ENCODE measurements at places on chromosomes 2 and 18.

DNA sequence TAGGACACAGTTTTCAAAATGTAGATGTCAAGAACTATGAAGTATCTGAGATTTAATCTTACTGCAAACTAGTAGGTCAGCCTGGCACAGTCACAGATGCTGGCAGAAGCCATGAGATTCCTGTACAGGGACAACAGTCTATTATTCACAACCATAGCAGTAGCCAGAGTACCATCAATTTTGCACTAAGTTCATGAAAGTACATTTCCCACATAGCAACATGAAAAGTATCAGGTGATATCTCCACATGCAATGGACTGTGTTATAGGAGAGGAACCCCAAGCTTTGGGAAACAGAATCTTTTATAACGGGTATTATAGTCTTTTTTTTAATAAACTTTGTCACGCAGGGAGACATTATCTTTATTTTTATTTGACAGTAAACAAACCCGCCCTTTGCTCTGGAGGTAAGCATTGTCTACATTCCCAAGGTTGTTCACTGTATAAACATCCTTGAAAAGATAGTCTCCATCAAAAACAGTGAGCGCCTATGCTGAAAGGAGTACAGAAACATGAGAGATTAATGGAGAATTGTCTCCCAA lies 33.4 kb upstream of the DPP4 start:
- no peak for DNase-seq

GRCh38 chr18:39561126-39561525 lies 1995.5 kb upstream of the CELF4 start:
- DNase-seq, result no peak

GRCh38 chr2:160993654-160994061 lies 166.6 kb upstream of the TANK start:
- no peak for DNase-seq

DNA sequence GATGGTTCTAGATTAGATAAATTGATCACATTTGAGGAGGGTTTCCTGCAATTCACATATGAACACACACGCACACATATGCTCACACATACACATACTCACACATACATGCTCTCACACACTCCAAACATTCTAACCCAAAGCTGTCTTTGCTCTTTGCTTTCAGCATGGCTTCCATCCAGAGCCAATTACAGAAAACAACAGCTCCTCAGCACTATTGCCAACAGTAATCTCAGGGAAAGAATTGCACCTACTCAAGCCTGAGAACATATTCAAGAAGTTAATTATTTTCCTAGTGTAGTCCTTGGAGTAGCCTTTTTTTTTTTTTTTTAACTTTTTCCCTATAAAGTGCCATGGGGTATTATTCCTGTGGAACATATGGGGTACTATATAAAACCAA lies 246.9 kb upstream of the PARD3B start:
- DNase-seq, result no peak

DNA sequence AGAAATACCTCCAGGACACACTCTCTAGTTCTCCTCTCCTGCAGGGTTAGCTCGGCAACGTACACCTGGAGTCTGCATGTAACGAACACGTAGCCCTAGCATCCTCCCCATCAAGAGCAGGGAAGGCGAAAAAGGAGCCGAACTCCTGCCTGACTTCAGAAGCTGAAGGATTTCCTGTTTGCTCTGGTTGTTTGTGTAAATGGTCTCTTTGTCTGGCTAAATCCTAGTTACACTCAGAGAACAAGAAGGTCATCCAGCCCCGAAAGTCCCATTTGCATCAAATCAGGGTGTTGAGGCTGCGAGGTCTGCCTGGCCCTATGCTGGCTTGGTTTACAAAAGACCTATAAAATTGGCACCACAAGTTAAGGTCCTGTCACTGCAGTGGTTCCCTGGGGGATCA lies 66.4 kb upstream of the POMC start:
- DNase-seq, result no peak

GRCh38 chr2:132757676-132758075 lies 87.7 kb upstream of the LYPD1 start:
- no peak for DNase-seq

GRCh38 chr2:85134255-85134895 lies 1.2 kb downstream of the TCF7L1 start:
- peak; percentile 5 for DNase-seq

DNA sequence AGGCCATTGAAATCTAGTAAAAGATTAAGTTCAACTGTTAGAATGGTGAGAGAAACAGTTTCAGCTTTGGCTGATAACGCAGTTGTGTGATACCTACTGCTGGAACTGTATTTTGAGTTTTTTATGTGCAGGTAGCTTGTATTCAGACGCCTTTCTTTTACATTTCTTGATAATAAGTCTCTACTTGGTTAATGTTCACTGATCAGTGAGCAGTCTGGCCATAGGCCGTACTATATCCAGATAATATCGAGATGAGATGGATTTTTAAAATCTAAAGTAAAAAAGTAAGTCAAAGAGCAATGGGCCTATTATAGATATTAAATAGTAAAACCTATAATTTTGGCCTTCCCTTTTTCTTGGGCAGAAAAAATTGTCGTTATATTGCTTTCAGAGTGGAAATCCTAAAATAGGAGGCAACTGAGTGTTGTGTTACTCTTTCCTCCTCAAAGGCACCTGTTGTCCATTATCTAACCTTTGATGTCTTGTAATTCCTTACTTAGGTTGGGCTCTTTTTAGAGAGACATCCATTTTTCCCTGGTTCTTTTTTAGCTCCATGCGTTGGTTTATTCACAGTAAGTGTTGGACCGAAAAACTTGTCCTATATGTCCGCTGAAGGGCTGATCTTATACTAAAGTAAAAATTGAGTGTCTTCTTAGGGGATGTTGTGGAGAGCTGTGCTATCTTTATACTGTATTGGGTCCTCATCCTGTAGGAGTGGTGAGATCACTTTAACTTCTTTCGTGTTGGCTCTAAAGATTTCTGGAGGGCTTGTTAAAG lies 1.7 kb downstream of the EML4 start:
- DNase-seq, result no peak

DNA sequence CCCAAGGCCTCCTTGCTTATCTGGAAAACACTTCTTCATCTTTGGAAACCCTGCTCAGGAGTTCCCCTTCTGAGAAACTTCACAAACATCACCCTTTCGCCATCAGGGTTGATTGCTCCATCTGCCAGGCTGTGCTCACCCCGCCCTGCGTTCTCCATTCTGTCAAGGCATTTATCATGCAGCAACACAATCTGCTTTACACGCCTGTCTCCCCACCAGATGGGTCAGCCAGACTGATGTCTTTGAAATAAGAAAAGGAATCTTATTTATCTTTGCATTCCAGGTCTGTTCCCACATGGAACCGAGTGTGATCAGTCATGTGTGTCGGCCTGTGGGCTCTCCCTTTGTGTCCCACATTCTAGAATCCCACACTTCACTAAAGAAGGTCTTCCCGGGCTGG lies 110.0 kb upstream of the ARL4C start:
- DNase-seq, result no peak

DNA sequence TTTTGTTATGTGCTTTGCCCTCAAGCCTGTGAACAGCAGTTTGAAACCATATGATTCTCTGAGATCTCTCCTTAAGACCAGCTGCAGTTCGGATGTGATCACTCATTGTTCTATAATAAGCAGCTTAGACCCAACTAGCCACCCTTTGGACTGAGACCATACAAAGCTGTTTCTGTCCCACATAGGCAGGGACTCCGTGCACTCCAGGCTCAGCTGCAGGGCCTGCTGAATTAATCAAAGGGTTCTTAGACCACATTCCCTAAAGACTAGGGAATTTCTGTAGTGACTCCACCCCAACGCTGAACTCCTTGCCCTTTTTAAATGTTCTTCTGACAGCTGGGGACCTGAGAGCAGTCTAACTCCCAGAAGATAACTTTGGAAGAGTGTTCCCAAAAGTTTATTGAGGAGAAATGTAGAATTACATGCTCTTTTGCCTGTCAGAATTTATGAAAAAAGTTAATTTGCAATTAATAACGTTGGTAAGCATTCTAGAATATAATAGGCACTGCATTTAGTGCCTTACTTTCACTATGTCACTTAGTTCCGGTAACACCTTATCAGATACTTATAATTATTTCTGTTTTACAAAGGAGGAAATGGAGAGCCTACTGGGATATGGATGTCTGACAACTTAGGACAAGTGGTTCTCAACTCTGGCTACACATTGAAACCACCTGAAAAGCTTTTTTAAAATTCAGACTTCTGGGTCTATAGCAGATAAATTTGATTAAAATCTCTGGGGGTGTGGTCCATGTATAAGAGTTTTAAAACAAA lies 42.3 kb downstream of the GULP1 start:
- no peak for DNase-seq

DNA sequence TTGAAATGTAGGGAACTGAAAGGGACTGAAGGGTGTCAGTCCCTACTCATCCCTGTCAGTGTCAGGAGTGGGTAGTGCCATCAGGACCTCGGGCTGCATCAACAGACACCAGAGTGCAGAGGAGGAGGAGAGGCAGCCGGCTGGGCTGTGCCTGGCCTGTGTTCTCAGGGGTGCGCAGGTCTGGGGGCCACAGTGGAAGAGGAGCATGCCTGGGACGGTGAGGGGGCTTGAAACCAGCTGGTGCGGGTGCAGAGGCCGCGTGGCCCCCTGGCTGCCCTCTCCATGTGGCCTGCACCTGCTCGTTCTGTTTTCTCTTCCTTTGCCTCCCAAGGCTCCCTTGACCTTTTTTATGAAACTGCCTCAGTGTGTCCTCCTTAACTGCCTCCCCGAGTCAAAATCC lies 41.3 kb downstream of the NTSR2 start:
- no peak for DNase-seq

DNA sequence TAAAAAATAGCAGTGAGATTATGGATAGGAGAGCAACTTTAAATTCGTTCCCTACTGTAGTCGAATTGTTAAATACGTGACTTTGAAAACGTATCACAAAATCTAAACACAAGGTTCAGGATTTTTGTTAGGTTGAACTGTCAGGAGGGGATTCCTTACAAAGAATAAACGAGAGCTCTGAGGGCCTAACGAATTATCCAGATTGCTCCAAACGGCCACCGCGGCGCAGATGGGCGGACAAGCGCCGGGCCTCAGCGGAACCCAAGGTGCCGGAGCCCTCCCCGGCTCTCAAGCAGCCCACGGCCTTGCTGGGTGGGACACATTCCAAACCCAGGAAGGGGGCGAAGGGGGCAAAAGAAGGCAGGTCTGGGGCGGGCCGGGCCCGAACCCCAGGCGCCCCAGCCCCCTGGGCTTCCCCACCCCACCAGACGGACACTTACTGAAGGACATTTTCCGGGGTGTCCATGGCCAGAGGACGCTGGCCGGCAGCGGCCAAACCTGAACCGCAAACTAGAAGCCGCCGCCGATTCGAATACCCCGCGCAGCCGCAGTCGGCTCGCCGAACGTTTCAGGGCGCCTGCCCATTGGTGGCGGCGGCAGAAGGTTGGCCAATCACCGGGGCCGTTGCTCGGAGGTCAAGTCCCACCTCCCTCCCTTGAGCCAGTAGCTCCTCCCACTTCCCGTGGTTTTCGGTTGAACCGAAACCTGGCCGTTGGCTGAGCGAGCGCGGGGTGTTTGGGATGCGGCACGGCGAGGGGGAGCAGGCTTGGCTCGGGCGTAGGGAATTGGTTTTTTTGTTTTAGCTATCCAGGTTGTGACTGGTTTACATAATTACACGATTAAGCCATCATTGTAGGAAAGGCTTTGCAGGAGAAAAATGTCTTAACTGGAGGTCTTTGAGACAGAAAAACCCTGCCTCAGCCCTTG lies at the start of gene BUB1:
Gene BUB1, minus strand, starts transcription at position 534 of the 927 bp plus-strand sequence. Its CDS starts 68 bp downstream, at position 466.
- DNase-seq, result peak; percentile 92

DNA sequence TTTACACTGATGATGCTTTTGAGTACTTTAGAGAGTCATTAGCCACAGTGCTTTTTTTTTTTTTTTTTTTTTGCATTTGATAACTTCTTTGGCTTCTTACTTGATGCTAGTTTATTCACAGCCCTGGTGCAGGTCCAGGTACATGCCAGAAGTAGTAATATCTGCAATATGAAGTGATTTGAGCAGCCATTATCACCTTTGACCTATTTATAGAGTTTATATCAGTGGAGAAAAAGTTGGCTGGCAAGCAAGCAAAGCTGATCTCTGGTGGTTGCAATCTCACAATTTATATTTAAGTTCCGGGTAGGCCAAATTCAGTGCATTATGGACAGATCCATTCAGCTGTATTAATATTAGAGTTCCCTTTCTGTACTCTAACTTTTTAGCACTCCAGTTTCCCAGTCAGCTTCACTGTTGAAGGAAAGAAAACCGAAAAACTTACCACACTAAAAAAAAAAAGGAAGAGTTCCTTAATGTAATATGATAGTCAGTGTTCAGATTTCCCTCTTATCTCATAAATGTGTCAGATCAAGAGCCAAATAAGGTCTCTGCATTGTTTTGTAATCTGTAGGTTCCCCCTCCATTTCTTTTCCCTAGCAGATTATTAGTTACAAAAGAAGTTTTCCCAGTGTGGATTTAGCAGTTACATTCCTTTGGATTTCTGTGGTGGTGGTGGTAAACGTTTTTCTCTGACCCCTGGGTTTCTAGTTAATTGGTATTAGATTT lies 78.6 kb downstream of the HAUS1 start:
- DNase-seq, result no peak

DNA sequence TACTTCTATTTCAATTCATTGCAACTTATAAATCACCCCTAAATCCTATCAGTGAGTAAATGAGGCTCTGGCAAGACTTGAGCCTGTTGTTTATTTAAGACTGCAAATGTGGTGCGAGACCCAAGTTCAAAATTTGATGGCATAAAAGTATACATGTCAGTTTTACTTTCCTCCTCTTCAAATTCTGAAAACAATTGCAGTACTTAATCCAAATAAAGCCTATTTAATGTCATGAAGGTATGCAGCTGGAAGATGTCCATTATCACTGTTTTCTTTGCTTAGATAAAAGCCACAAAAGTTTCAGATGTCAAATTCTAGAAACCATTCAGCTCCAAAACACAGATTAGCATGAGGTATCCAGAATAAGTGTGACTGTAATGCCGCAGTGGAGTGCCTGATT lies 3.3 kb downstream of the APCDD1 start:
- DNase-seq, result no peak

DNA sequence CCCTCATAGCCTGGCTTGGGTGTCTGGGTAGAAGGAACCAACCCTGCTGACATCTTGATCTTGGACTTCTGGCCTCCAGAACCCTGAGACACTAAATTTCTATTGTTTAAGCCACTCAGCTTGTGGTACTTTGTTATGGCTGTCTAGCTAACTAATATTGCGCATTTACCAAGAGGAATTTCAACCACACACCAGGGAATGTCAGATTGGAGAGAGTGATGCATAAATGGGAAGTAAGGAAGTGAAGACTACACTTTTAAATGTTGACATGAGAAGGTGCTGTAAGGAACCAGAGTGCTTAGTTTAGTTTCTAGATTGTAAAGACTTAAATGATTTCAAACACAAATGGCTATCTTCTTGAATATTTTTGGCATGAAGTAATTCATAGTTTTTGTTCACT lies 98.9 kb upstream of the ITGB6 start:
- no peak for DNase-seq

DNA sequence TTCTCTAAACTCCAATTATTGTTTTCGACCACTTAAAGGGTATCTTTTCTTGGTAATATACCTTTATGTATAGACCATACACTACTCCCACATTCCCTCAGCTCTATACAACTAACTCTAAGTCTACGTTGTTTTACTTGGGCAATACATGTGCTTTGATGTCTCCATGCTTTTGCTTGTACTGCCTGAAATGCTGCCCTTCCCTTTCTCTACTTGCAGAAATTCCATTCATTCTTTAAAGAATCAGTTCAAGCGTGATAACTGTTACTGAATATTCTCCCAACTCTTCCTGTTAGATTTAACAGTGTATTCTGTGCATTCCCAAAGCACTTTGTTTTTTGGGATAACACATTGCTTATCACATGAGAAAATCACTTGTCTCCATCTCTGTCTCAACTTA lies 157.0 kb upstream of the AQP4 start:
- DNase-seq, result no peak

Data from stimulated activated naive CD8-positive, alpha-beta T cell treated with anti-CD3 and anti-CD28 coated beads, Interleukin-15, amount 100 ng/mL, for 72 hours (primary cell).